ENCODE measurements at places on chromosomes 13 and 19.

GRCh38 chr19:39224910-39225309, 19.9 kb downstream of the IFNL3 start:
- peak; percentile 72 for DNase-seq

GRCh38 chr13:76009267-76009890, 373.2 kb downstream of the LMO7 start:
- DNase-seq, result no peak

GRCh38 chr19:801030-801860, 4.0 kb downstream of the PTBP1 start:
- no peak for DNase-seq

GRCh38 chr19:8127311-8127710, 22.1 kb downstream of the FBN3 start:
- no peak for DNase-seq

DNA sequence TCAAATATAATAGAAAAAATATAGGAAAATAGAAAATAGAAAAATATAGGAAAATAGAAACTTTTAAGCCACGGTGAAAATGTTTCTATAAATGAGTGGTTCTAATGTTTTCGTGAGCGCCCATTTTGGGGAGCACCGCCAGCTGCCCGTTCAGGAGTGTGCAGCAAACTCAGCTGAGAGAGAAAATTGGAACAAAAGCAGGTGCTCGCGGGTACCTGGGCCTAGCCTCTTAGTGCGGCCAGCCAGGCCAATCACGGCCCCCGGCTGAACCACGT, 204 bp upstream of the PDX1 start:
- no peak for DNase-seq

- no peak for DNase-seq
Measured at GRCh38 chr19:55584871-55585270, 4.2 kb upstream of the ZNF579 start.

DNA sequence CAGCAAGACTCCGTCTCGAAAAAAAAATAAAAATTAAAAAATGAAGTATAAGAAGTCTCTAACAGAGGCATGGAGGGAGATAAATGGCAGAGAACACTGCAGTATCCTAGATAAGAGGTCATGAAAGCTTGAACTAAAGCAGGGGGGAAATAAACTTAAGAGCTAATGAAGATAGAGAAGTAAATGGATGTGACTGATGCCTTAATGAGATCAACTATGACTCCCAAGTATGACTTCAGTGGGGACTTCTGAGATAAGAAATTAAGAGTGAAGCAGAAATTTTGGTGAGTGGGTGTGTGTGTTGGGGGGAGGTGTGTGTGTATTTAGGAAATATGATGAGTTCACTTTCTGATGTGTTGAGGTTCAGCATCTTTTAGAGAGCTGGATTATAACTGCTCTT, 55.1 kb downstream of the DIAPH3 start:
- DNase-seq, result no peak

DNA sequence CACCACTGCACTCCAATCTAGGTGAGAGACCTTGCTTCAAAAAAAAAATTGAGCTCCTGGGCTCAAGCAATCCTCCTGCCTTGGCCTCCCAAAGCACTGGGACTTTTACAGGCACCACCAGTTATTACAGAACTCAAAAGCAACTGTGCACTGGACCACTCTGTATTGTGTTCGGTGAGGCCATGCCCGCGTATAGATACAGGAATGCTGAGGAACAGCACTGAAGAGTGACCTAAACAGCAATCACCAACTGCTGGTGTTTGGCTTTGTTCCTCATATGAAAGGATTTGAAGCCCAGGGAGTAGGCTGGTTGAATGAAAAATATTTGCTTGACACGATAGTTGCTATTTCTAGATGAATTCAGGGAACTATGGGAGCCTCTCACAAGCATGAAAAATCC, 29.5 kb downstream of the SLC25A30 start:
- DNase-seq, result no peak

GRCh38 chr13:75364131-75364713, 117.7 kb downstream of the TBC1D4 start:
- no peak for DNase-seq

DNA sequence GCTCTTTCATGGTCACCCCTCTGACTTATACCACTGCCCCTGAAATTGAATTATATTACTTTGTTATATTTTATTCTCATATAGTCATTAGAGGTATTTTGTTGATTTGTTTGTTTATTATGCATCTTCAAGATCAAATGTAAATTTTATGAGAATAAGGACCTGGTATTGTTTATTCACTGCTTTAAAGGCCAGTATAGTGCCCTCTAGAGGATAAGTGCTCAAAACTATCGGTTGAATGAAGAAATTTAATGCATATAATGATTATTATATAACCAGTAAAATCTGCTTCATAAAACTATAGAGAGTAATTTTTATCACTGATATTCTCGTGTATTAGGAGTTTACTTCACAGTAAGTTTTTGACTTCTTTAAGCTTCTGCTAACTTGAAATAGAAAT, 1401.9 kb downstream of the SLITRK1 start:
- no peak for DNase-seq

DNA sequence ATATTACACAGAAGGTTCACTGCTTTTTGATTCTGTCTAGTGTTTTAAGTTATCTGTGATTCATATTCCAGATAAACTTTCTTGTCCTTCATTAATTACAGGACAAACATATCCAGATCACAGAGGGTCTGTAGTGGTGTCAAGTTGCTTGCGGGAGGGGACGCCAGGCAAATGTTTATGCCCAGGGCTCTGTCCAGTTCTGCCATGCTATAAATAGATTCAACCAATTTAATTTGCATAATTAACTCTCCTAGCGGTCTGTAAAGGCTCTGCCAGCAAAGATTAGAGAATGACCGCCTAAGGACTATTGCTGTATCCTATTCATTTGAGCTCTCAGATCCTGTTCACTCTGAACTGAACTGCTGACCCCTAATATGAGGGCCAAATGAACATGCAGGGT, 59.7 kb upstream of the TRPC4 start:
- DNase-seq, result no peak

Data from KBM-7 (cell line).